Activated T-helper 1 cell treated with anti-CD3 and anti-CD28 coated beads, Interleukin-12 subunit alpha, Interleukin-12 subunit beta, Interleukin-2, Interleukin-4 antibody, amounts not matched to agents 30 ng/mL and 10 ng/mL and 1 ng/mL, durations not matched to agents 14 hours and 24 hours and 36 hours (primary cell): ENCODE measurements at places on chromosomes 12 and 14. TPM values are rescaled to one million over a fixed set of nuclear protein-coding genes. Genes with fewer than 3 reads are reported as not detected.

The EML5 gene
- total RNA-seq, result 1.5 and 1.7 TPM in 2 replicates

The ETV6 gene
- 117 and 131 TPM in 2 replicates for total RNA-seq

DNA sequence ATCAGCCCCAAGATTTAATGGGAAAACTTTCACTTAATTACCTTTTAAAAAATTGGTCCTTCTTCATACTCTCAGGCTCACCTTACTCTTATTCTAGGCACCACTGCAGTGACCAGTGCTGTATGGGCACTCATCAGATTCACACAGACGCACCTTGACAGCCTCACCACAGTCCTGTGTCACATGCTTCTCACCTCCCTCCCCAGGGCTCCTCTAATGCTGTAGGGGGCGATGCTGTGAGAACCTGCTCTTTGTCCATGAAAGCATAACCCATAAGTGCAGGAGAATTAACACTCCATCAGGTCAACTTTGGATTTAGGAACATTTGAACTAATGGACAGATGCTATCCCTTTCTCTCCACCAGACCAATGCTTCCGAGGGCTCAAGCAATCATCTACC, 13.9 kb upstream of the PPP4R3A start:
- no peaks in the 10 kb centered on the region for H3K27me3 ChIP-seq
- H3K36me3 ChIP-seq, result no peaks in the 10 kb centered on the region
- H3K27ac ChIP-seq, result no peak overlapping the region
- H3K4me1 ChIP-seq, result no peaks in the 10 kb centered on the region
- DNase-seq, result no peak

DNA sequence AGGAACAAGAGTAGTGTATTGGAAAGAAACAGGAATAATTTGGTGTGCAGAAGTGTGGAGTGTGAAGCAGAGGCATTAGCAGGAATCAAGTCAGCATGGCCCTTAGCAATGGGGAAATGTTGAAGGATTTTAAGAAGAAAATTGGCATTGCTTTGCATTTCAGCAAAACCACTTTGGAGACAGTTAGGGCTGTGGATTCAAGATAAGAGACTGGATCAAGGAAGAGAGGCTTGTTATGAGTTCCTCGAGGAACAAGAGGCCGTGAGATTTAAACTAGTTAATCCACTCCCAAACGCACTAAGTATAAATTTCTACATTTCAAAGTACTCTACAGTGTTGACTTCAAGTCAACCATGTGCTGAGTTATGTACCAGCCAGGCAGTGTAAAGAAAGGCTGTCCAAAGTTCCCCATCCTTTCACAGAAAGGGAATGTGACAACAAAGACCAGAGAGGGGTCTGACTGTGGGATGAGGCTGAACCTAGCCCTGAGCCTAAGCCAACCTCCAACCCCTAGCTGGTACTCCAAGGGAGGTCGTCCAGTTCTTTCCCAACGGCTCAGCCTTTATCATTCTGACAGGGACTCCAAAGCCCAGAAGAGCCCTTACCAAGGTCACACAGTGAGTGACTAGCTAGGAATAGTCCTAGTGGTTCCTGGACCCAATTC, 91.2 kb upstream of the BMP4 start:
- H3K27me3 ChIP-seq, result no peaks in the 10 kb centered on the region
- no peaks in the 10 kb centered on the region for H3K36me3 ChIP-seq
- no peak overlapping the region for H3K4me3 ChIP-seq
- no peak overlapping the region for H3K27ac ChIP-seq
- H3K4me1 ChIP-seq, result no peaks in the 10 kb centered on the region
- no peak for DNase-seq

- no peaks in the 10 kb centered on the region for H3K36me3 ChIP-seq
- no peaks in the 10 kb centered on the region for H3K4me1 ChIP-seq
- no peak overlapping the region for H3K4me3 ChIP-seq
- H3K27me3 ChIP-seq, result peaks cover 5% of the 10 kb centered on the region
- no peak for DNase-seq
Observed at GRCh38 chr12:124078800-124079199, 105.8 kb downstream of the ZNF664 start.

DNA sequence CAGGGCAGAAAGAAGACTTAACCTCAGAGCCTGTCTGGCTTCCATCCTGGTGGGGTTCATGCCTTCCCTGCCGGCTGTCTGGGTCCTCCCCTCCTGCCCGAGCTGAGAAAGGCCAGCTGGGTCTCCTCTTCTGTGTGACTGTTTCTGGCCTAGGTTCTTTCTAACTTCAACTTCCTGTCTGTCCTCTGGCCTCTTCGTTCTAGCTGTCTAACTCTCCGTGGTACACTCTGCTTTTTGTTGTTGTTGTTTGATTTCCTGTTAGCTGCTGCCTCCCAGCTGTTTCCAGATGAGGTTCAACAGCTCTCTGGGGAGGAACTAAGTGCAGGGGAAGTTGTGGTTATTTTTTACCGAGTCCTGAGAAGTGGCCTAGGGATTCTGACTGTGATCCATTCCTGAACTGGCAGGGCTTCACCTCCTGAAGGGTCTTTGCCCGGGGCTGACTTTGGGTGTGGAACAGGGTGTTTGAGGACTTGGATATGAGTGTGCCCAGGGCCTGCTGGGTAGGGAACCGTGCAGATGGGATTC, 3.2 kb downstream of the MLXIP start:
- peak overlapping the region; percentile 94 for H3K4me3 ChIP-seq
- peak; percentile 49 for DNase-seq
- peaks cover under 1% of the 10 kb centered on the region for H3K27me3 ChIP-seq
- peaks cover 59% of the 10 kb centered on the region for H3K4me1 ChIP-seq
- peak overlapping the region; percentile 82 for H3K27ac ChIP-seq
- H3K36me3 ChIP-seq, result peaks cover 36% of the 10 kb centered on the region
